ENCODE measurements at places on chromosomes 11 and 22. TPM values are rescaled to one million over a fixed set of nuclear protein-coding genes. Genes with fewer than 3 reads are reported as not detected.
A peak's percentile ranks its signal among the peaks of the same experiment; 100 is the strongest.

SELENOM gene
- 120 TPM for total RNA-seq

FAM180B gene
- total RNA-seq, result not detected

CCDC87 gene
- total RNA-seq, result 0.18 TPM

- peak; percentile 25 for DNase-seq
Observed at GRCh38 chr11:112613051-112613972, 347.9 kb upstream of the NCAM1 start.

- DNase-seq, result peak; percentile 33
Observed at GRCh38 chr22:26398741-26399153, 30.3 kb upstream of the ASPHD2 start.

DNA sequence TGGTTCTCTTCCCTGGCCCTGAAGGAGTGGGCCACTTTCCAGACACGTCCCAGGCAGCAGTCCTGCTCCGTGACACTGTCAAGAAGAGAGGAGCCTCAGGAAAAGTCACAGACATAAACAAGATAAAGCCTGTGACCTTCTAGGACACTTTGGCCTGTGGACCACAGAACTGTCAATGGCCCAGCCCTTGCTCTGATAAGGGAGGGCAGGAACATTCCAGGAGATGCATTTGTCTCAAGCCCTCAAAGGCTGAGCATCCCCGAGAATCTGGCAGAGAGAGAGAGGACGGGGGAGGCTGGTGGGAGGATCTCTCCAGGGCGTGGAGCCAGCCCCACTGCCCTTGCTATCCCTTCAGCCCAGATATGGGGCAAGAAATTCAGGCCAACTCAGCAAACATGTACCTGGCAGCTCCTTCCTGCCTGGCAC, 476.4 kb downstream of the INSC start:
- no peak for DNase-seq

- DNase-seq, result no peak
Observed at GRCh38 chr11:63867511-63867910, 28.6 kb downstream of the MARK2 start.

GRCh38 chr11:64037027-64037634, 1.4 kb downstream of the FLRT1 start:
- no peak for DNase-seq

DNA sequence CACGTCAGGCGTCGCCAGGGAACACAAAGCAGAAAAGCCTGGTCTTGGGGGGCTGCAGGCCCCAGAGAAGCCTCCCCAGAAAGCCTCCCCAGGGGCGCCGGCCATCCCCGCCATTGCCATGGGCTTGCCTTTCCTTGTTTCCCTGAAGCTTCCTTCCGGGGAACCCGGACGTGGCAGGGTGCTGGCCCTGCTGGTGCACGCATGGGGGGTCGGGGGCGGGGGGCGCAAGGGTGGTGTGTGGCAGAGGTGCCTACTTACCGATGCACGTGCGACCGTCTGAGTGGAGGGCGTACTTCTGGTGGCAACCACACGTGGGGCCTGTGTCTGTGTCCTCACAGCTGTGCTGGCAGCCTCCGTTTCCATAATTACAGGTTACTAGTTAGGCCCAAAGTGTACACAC, 71.0 kb upstream of the TTLL12 start:
- no peak for DNase-seq

All from glomerular endothelial cell (primary cell).